ENCODE measurements at places on chromosomes 4 and X.

GRCh38 chr4:120062663-120063195 is 3.9 kb downstream of the MAD2L1 start:
- no peak for DNase-seq

GRCh38 chrX:1480082-1480785 is 27.5 kb upstream of the ASMTL start:
- DNase-seq, result no peak

- DNase-seq, result peak; percentile 37
Measured at GRCh38 chr4:172202480-172203076, 389.4 kb downstream of the GALNTL6 start.

GRCh38 chr4:62457356-62457755 is 1257.2 kb downstream of the ADGRL3 start:
- DNase-seq, result no peak

DNA sequence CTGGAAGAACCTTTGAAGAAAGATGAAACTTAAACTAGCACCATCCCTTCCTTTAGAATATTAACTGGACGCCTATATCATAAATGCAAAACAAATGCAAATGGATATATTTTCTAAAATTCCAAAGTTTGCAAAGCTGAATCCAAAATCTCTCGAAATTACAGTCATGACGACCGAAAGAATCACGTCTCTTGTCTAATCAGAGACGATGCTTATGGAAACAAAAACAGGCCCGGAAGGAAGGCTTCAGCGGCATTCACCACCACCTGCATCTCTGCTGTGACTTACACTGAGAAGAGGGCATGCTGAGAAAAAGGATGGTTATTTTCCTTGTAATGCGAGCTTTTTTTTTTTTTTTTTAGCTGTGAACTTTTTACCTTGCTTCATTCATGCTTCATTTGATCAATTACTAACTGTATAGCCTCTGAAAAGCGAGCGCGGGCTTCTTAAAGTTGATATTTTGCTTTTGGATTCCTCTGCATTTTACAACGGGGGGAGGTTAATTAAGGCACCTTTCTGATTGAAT is 209.3 kb downstream of the SOWAHB start:
- peak; percentile 23 for DNase-seq

DNA sequence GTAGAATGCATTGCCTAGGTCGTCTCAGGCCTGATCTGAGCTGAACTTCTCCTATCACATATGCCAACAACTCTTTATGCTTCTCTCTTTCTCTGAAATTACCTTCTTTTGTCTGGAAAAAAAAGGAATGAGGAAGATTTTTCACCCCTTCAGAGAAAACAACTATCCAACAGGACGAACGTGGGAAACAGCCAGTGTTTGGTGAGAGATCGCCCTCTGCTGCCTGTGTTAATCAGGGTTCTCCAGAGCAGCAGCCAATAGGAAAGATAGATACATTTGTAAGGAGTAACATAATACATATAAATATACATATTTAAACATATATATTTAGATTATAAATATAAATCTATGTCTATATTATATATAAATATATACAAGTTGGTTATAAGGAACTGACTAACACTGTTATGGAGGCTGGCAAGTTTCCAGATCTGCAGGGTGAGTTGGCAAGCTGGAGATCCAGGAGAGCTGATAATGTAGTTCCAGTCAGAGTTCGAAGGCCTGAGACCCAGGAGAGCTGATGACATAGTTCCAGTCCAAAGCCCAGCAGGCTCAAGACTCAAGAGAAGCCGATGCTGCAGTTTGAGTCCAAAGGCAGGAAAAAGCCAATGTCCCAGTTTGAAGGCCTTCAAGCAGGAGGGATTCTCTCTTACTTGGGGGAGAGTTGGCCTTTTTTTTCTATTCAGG is 13.3 kb downstream of the CETN2 start:
- DNase-seq, result no peak

DNA sequence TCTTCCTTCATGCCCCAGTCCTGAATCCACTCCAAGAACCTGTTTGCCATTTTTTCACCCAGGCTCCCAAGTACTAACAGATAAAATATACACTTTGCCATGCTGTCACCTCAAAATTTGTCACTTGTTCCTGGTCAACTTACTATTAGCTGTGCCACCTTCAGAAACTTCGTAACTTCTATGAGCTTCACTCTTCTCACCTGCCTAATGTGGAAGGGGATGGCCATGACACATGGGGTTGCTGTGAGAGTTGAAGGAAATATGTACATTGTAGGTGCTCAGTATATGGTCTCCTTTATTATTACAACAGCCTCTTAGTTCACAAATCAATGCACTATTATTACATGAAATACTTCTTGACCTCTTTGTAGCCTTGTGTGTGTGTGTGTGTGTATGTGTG is 10.4 kb downstream of the TMSB4X start:
- no peak for DNase-seq

GRCh38 chrX:147173594-147173993 is 359.1 kb upstream of the CXorf51A start:
- DNase-seq, result no peak

DNA sequence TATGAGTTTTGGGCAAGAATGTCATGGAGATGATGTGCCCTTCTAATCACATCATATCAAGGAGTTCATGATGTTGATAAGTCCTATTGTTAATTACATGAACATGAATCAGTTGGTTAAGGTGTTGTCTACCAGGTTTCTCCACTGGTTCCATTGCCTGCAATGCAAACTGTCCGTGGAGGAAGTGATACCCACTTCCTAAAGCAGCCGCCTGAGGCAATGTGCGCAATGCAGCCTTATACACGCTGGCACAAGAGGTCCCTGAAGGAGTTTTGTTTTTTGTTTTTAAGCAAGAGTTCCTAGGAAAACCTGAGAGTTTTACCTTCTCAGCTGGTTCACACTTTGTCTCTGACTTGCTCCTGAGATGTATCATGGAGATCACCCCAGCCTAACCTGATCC is 5.9 kb upstream of the GPKOW start:
- no peak for DNase-seq

GRCh38 chrX:100623001-100623400 is 13.6 kb downstream of the TSPAN6 start:
- DNase-seq, result no peak

- DNase-seq, result no peak
Measured at GRCh38 chrX:46648660-46649059, 75.1 kb downstream of the CHST7 start.

GRCh38 chrX:47264483-47265173 is 31.8 kb downstream of the USP11 start:
- no peak for DNase-seq

DNA sequence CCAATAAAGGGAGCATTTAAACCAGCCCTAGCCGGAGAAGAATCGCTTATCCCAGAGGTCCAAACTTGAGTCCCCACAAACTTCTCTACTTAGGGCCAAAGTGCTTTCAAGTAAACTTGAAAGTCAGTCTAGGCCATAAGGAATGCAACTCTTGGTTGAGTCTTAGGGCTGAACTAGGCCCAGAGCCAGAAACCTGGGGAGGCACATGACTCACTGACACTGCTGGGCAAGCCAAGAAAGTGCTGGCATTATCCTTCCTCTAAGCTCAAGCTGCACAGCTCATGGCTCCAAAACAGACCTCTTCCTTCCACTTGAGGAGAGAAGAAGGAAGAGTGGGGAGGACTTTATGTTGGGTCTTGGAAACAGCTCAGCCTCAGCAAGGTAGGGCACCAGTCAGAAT is 1257.3 kb upstream of the DIAPH2 start:
- no peak for DNase-seq

GRCh38 chrX:130543603-130544325 is 142.0 kb downstream of the RBMX2 start:
- DNase-seq, result no peak

GRCh38 chr4:55979562-55979961 is 30.8 kb downstream of the CEP135 start:
- no peak for DNase-seq

DNA sequence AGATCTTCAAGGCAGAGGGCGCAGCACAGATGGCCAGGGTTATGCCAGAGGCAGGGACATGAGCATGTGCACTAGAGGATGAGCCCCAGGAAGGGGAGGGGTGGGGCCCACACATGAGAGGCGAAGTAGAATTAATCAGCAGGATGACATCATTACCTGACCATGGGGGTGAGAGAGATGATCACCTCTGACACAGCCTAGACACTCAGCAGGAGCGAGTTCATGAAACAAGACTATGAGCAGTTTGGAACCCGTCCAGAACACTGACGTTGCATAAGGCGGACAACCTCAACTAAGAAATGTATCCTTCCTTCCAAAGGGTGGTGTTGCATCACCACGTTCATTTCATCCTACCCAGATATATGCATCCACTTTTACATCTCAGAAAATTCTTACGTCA is 446.7 kb upstream of the TENM3 start:
- DNase-seq, result no peak

- peak; percentile 2 for DNase-seq
Measured at GRCh38 chrX:87728459-87728858, 210.9 kb downstream of the KLHL4 start.

DNA sequence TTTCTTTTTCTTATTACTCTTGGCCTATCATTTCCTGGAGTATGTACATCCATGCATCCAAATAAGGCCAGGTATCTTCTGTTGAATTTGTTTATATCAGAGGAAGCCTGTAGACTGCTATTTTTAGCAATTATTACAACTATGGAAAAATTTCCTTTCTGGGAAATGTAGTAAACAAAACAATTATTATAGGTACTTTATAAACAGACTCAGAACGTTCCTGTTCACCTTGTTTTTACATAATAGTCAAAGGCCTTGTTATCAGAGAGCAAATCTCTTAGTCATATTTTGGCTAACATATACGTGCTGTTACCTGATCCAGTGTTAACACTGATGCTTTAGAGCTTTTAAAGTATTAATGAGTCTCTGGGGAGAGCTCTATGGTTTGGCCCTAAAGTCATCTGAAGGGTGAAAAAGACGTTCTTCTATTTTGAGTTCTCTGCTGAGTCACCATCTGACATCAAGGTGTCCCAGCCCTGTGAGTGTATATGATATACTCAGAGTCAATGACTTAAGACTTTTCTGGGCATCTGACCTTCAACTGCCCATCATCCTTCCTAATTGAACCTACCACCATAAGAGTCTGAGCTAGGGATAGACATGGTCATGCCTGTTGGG is 7.3 kb downstream of the SPARCL1 start:
- DNase-seq, result no peak

DNA sequence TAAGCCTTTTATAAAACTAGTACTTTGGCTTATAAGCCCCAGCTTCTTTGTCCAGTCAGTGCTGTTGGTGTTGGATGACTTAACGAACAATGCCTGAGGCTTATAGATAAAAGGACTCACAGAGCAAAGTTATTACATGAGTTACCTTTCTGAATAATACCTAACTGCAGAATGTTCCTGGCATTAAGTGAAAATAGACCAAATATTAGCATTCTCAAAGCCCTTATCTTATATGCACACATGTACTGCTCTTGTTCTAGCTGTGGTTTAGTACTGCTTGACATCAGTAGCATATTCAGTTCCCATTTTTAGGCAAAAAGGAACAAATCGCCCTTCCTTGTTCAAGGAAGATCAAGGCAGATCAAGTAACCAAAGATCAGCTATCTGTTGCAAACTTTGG is 131.6 kb downstream of the ZNF330 start:
- DNase-seq, result no peak

GRCh38 chr4:186878203-186878776 is 154.6 kb upstream of the FAT1 start:
- no peak for DNase-seq

GRCh38 chr4:2281575-2282343 is 19.9 kb upstream of the MXD4 start:
- no peak for DNase-seq
